CD4-positive, alpha-beta T cell treated with Interferon alpha-2 for 1 hour (primary cell): ENCODE measurements at places on chromosomes 2 and 18.

- no peak for DNase-seq
Measured at GRCh38 chr2:20111311-20112131, 60.1 kb upstream of the LAPTM4A start.

DNA sequence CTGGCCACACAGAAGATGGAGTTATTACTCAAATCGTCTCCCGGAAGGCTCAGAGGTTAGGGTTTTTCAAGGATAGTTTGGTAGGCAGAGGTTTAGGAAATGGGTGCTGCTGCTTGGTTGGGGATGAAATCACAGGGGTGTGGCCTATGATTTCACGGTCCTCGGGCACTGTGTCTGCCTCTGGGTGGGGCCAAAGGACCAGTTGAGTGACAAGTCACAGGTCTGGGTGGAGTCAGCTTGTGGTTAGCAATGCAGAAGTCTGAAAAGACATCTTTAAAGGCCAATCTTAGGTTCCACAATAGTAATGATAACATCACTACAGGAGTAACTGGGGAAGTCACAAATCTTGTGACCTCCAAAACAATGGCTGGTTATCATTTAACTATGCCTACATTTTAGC lies 387.8 kb downstream of the ZNF521 start:
- peak; percentile 55 for DNase-seq

GRCh38 chr2:100924520-100925451 lies 77.3 kb upstream of the RPL31 start:
- peak; percentile 58 for DNase-seq

DNA sequence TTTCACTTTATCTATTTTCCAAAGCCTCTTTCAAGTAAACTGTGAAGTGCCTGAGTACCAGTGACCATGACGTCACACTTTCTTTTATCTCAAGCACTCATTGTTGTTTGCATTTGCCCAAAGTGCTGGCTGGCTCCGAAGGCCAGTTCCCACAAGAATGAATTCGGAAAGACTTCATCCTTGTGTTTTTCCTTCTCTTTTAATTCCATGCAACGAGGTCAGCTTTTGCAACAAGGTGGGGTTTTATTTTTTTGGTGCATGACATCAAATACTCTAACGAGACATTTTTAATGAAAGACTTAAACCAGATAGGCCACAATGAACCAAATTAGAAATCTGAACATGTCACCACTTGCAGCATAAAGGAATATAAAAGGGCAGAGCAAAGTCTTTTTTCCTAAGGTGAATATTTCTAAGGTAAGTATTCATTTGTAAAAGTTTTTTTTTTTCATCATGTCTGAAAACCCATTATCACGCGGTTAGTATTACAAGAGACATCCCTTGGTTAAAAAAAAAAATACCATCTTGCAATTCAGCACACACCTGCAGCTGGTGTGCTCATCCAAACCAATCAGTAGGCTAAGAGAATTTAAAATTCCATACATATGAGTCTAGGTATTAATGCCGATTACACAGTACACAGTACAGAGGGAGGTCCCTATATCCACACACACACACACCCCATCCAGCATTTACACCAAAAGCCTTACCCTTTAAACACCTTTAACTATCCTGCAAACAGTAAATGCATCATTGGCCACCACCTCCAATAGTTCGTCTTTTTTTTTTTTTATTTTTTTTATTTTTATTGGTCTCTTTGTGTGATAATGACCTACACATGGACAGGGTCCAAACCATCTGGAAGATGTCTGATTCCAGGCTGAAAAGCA lies 2.3 kb downstream of the ARL4C start:
- DNase-seq = peak; percentile 75

DNA sequence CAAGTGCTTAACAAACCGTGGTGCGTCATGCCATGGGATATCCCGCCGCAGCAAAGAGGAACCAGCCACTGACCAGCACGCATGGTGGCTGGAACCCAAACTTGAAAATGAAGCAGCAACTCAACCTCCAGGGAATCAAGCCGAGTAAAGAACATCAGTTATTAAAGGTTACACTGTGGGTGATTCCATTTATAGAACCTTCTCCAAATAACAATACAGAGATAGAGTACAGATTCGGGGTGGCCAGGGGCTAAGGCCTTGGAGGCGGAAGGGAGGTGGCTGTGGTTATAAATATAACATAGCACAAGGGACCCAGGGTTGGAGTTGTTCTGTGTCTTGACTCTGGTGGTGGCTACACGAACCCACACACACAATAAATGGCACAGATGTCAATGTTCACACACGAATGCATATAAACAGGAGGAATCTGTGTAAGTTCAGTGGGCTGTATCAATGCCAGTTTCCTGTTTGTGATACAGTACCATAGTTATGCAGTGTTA lies 123.1 kb downstream of the EIPR1 start:
- DNase-seq = no peak

- no peak for DNase-seq
Measured at GRCh38 chr2:160349306-160349705, 144.3 kb downstream of the RBMS1 start.

GRCh38 chr2:239433777-239434403 lies 33.1 kb upstream of the HDAC4 start:
- no peak for DNase-seq

DNA sequence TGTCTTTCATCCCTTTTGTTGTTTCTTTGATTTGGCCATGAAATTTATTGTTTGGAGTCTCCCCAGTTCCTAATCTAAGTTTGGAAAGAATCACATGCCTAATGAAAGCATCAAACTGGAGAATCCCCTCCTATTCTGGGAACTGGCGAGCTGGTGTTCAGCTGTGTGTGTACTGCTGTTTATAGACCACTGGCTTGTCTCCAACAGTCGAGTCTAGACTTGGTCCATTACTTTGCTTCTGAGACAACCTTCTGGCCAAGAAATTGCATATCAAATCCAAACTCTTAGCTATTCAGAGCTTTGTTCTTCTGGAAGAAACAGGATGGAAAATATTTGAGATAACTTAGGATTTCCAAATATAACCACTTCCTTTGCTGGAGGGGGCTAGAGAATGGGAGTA lies 111.5 kb upstream of the THSD7B start:
- DNase-seq = no peak

- peak; percentile 11 for DNase-seq
Measured at GRCh38 chr18:57107140-57107832, 39.6 kb upstream of the BOD1L2 start.

GRCh38 chr18:77063260-77063659 lies 69.3 kb downstream of the MBP start:
- peak; percentile 76 for DNase-seq

DNA sequence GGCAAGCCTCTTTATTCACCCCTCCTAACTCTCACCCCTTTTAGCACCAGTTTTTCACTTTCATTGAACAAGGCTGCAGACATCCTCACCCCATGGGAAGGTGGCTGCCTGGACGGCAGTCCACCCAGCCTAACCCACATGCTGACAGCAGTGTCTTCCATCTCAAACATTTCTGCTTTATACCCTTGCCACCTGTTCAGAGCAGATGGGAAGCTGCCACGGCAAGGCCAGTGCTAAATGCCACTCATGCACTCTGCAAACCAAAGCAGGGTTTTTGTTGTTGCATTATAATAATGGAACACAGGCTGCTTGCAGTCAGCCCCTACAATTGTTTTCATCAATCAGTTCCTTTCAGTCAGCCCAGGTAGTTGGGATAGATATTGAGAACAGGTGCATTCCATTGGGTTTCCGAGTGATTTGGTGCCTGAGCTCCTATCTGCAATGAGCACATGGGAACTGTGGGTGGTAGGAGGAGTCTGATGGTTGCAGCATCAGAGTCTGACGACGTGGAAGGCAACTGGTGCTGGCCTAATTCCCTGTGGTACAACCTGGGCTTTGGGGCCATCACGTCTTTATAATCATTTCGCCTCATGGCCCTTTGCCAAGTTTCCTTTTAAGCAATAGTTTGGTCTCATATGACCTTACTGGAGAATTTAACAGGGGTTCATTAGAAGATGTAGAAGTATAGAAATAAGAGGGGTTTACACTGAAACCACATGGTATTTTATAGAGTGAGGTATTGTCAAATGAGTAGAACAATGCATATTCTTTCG lies 252.5 kb upstream of the SP5 start:
- no peak for DNase-seq

GRCh38 chr18:59272891-59273758 lies at the start of gene RAX:
Gene RAX, minus strand, starts transcription at chr18:59273454. Its CDS starts 248 bp downstream, at chr18:59273206.
- no peak for DNase-seq

DNA sequence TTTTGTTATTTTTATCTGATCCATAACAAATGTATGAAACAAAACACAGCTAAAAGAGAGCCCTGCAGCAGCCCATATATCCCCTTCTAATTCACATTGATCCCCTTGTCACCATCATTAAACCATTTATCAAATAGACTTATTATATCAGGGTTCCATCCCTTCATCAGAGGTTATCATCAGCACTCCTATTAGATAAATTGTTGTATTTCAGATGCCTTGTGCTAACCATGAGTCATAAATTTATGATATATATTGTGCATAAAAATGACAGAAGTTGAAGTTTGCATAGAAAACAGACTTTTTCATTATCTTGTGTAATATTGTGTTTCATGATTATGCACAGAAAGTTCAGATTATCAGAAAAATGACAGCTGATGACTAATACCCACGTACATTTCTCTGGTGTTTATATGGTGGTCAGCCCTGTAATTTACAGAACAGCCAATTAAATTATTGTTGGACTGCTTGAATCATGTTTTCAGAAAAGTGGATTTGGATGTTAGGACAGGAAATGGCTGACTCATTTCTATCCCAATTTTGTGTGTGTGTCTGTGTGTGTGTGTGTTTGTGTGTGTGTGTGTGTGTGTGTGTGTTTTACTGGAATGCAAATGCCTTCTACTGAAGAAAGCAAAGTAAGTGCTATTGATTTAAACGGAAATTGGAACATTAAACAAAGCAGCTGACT lies 80.9 kb downstream of the PPP1R1C start:
- no peak for DNase-seq

DNA sequence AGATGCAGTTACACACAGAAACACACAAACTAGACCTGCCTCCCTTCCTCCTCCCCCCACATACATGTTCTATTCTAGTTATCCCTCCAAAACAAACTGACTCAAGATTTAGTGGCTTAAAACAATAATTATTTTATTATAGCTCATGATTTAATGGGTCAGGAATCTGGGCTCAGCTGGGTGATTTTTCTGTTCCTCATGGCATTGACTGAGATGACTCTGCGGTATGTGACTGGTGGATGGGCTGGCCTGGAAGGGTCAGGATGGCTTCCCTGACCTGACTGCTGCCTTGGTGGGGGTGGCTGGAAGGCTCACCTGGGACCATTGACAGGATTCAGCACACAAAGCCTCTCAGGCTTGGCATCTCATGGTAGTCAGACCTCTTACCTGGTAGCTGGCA lies 33.7 kb upstream of the NTSR2 start:
- no peak for DNase-seq

DNA sequence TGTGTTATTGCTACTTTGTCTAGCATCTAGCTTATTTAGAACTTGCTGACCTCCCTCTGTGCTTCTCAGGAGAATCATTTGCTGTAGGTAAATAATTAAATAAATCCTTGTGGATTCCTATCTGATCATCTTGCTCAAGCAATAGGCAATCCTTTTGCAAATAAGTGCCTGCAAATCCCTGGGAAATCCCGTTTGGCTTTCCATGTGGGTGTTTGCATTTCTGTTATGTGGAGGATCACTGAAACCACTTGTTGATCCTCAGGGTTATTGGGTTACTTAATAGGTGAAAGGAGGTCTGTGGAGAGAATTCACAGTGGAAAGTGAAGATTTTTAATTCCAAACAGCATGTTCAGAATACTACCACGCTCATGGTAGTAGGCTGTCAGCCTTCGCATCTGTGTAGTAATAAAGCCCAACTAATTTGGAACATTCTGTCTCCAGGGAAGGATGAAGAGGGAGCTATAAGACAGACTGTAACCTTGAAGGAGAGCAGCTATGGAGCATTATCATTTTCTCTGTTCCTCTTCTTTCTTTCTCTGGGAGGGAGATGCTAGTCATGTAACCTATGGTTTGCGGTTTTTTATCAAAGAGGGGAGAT lies 72.5 kb downstream of the GULP1 start:
- no peak for DNase-seq

DNA sequence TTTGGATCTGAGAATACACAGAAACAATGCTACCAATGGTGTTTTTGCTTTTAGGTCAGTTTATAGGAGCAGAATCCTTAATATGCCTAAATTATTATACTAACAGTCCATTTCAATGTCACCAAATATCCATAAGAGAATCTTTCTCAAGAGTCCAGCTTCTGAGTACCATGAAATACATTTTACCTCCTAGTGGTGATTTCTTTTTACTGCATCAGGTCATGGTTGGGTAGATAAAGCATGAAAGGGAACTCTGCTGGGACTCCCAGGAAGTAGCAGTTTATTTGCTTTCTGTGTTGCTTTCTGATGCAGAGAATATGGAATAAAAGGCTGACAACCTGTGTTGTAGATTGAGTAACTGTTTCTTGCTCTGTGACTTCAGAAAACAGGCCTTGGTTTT lies 115.6 kb downstream of the PPP1R1C start:
- DNase-seq = no peak

- peak; percentile 22 for DNase-seq
Measured at GRCh38 chr18:79326413-79327198, 69.1 kb upstream of the NFATC1 start.

DNA sequence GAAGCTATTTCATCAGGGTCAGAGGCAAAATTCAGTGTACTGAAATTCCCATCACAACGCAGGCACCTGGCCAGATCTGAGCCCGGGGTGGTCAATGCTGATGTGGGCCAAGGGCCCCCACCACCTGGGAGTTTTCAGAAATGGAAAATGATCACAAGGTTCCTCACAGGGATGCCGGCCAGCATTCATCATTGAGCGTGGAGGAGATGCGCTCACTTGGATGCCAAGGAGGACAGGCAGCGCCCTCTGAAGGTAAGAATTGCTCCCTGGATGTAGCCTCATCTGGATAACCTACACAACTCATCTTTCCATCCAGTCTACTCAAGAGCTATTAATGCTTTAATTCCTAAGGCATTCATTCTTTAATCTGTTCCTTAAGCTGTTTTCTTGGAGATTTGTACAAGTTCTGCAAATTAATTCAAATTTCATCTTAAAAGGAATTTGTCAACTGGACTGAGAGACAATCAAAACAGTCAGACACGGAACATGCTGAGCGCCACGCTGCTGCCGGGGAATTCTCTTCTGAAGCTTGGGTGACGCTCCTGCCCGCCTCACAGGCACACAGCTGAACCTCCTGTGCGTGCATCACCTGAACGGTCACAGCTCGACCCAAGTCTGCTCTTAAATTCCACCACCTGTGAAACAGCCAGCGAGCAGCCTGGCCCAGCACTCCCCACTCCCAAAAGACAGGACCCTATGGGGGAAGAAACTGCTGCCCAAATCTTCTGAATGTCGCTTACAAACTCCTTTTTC lies 206.7 kb downstream of the HDAC4 start:
- no peak for DNase-seq

GRCh38 chr2:14422426-14422825 lies 210.1 kb upstream of the LRATD1 start:
- no peak for DNase-seq

- no peak for DNase-seq
Measured at GRCh38 chr2:27323596-27324285, 844 bp upstream of the MPV17 start.

- peak; percentile 18 for DNase-seq
Measured at GRCh38 chr2:26757873-26758789, 6.0 kb upstream of the SLC35F6 start.
